ENCODE measurements at places on chromosomes 5 and 9.

GRCh38 chr5:172511952-172512351 is 57.6 kb upstream of the SH3PXD2B start:
- no peak for DNase-seq

DNA sequence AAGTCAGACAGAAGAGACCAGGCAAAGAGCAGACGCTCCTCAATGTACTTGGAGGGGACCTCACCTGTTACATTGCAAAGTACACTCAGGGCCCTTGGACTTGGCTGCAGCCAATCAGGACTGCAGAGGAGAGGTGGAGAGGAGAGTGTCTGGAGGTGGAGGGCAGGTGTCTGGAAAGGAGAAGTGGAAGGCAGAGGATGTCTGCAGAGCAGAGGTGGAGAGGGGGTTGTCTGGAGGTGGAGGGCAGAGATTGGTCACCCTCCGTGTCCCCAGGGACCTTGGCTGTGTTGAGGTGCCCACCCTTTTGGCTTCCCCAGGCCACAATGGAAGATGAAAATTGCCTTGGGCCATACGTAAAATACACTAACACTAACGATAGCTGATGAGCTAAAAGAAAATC is 241.3 kb upstream of the IRX2 start:
- no peak for DNase-seq

- peak; percentile 81 for DNase-seq
Observed at GRCh38 chr5:139745800-139746690, 49.6 kb upstream of the PSD2 start.

DNA sequence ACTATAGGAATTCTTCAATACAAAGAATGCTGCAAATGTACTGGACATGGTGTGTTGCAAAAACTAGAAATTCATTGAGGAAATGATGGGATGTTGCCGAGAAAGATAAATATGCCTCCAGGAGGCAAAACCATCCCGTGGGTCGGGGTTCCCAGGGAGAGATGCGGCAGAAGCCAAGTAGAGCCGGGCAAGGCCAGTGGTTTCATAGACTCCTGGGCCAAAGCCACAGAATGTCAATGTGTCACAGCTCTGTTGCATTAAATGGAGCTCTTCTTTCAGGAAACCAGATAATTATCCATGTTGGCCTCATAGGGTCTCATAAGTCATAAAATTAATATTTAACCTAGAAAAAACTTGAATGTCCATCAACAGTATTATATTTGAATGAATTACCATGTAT is 419.5 kb upstream of the CDH10 start:
- DNase-seq: no peak

- DNase-seq: no peak
Observed at GRCh38 chr9:28234133-28234893, 661.0 kb upstream of the C9orf72 start.

GRCh38 chr9:33860200-33860871 is 43.4 kb downstream of the UBE2R2 start:
- DNase-seq: no peak

DNA sequence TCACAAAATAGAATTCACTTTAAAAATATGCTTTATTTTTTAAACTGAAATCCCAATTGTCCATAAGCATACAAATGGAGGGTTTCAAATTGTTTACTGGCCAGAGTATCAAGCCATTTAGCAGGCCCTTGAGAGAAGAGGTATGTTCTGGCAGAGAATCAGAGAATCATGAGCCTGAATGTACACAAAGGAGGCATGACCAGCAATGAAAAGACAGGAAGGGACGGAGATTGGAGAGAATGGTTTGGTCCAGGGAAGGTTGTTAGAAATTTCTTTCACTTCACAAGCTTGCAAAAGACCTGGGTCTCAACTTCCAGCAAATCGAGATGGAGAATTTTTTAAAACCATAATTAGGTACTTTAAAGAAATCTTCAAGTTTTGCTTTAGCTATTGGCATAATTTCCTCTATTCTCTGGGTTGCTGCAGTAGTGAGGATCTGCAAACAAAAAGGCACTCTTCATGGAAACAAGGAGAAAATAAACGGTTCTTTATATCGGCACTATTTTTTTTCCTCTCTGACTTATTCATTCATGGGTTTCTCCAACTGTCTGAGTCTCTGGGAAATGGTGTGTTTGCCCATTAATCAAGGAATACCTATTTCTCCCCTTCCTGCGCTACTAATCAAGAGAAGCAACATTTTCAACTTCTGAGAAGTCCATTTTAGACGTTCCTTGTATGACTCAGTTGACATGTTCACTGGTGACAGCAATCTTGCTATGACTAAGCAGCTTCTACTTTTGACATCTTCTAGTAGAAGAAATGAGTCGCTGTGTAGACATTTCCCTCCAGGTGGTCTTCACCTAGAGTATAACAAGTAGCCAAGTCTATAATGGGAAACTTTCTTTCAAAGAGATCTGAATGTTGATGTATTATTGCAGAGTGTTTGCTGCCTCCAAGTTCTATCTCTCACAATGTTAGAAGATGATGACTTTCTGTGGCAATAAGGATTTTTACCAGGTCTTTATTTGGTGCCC is 23.1 kb upstream of the ERCC6L2 start:
- DNase-seq: no peak
